ENCODE measurements at places on chromosomes 12 and 14.

GRCh38 chr14:53538316-53538881 lies 385.3 kb upstream of the DDHD1 start:
- DNase-seq = no peak

DNA sequence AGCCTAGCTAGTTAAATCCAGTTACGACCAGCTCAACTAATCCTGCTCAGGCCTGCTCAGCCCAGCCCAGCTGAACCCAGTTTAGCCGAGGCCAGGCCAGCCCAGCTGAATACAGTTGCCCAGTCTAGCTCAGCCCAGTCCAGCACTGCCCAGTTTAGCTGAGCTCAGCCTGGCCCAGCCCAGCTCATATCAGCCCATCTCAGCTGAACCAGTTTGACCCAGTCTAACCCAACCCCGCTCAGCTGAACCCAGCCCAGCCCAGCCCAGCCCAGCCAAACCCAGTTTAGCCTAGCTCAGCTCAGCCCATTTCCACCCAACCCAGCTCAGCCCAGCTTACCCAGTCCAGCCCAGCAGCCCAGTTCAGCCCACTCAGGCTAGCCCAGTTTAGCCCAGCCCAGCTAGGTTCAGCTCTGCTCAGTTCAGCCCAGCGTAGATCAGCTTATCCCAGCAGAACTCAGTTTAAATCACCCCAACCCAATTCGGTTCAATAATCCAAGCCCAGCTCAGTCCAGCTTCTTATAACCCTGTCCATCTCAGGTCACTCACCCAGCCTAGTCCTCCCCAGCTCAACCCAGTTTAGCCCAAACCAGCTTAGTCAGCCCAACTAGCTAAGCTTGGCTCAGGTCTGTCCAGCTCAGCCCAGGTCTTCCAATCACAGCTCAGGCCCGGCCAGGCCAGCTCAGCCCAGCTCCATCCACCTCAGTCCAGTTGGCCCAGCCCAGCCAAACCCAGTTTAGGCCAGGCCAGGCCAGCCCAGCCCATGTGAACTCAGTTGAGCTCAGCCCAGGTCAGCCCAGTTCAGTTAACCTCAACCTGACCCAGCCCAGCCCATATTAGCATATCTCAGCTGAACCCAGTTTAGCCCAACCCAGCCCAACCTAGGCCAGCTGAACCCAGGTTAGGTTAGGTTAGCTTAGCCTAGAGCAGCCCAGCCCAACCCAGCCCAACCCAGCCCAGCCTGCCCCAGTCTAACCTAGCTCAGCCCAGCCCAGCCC lies 76.7 kb downstream of the TMEM121 start:
- no peak for DNase-seq

- DNase-seq = peak; percentile 69
These were observed 43.4 kb upstream of the RIN3 start for GRCh38 chr14:92470215-92470614.

- DNase-seq = no peak
These were observed 629 bp downstream of the FBRSL1 start for GRCh38 chr12:132490422-132491137.

GRCh38 chr14:35401422-35402265 lies 2.9 kb downstream of the NFKBIA start:
- no peak for DNase-seq

- DNase-seq = no peak
These were observed 16.3 kb upstream of the CYP46A1 start for GRCh38 chr14:99667821-99668220.

DNA sequence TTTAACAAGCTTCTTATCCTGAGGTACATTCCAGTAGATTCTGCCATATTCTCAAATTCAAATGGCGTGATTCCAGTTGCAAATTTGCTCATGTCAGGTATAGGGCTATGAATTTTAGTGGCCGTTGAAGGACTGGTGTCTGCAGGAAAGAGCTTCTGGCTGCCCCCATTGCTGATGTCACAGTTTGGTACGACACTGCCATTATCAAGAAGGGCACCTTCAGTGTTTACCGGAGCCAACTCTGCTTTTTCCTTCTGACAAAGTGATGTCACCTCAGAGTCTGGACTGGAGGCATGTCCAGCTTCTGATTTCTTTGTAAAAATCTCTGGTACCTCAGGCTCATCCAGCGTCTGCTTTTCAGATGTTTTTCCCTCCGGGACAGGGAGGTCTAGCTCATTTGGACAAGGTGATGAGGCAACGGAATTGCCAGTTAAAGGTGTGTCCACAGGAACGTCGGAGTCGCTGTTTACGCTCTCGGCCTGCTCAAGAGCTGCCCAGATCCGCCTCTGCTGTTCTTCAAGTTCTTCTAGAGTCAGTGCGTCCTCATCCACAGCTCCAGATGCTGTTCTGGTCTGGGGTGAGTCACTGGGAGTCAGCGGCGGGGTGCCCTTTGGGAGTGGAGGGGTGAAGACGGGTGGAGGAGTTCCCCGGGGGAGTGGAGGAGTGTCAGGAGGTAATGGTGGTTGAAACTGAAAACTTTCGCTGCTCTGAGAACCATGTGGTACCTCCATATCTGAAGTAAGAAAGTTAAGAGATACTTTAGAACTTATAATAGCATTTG lies 27.0 kb downstream of the ZCCHC8 start:
- DNase-seq = no peak

DNA sequence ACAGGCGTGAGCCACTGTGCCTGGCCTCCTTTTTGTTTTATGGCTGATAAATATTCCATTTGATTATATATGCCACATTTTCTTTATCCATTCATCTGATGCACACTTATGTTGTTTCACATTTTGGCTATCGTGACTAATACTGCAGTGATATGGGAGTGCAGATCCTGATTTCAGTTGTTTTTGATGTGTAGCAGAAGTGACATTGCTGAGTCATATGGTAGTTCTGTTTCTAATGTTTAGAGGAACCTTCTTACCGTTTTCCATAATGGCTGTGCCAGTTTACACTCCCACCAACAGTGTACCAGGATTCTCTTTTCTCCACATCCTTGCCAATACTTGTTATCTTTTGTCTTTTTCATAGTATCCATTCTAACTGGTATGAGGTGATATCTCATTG lies 235.9 kb downstream of the ERC1 start:
- DNase-seq = no peak

- DNase-seq = no peak
These were observed 23.7 kb downstream of the BMP4 start for GRCh38 chr14:53932966-53933365.

DNA sequence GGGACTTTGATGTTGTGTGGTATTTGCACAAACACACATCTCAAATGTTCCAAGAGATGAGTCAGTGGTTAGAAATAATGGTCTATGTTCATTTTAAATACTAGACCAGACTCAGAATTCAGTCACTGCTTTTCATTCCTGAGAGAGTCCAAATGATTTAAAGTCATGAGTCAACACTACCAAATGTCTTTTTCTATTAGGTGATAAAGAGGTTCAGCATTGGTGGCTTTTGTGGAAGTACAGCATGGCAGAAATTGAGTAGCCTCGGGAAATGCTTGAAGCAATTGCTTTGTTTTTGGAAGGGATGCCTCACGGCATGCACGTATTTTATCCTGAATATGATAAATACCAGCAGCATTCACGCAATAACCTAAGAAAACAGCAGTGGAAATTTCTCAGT lies 115.7 kb downstream of the DIO2 start:
- DNase-seq = no peak

DNA sequence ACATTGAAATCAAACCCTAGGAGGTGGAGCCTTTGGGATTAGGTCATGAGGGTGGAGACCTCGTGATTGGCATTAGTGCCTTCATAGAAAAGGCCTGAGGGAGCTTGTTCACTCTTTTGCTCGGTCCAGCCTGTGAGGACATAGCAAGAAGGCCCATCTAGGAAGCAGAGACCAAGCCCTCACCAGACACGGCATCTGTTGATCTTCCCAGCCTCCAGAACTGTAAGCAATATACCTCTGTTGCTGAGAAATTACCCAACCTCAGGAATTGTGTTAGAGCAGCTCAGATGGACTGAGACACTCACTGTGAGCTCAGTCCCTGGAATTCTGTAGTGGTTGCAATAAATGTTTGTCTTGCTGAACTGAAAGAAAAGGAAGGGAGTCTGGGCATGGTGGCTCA lies 116.2 kb upstream of the MAP1LC3B2 start:
- DNase-seq = no peak

DNA sequence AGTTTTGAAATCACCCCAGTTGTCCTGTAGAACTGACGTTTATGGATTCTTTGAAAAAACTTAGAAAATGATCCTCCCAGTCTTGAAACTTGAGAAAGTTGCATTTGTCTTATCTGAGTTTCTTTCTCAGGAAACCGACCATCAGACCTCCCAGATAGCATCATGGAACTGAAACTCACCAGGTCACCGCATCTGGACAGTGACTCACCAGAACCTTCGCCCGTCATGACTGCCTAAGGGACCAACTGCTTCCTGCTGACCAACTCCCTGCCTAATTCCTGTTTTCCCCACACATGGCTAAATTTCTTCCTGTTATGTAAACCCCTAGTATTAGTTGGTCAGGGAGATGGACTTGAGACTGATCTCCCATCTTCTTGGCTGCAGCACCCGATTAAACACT lies 175.7 kb downstream of the RIMBP2 start:
- no peak for DNase-seq

DNA sequence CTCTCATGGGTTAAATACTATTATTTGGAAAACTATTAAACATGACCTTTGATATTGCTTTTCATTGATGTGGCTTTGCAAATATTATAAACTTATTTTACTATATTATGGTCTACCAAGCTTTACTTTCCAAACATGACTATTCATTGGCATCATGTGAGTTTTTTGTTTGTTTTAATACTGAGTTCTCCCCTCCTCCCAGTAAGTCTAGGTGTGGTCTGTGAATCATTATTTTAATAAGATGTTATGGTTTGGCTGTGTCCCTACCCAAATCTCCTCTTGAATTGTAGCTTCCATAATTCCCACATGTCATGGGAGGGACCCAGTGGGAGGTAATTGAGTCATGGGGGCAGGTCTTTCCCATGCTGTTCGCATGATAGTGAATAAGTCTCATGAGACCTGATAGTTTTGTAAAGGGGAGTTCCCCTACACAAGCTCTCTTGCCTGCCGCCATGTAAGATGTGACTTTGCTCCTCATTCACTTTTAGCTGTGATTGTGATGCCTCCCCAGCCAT lies 80.0 kb downstream of the BORCS5 start:
- DNase-seq = no peak

GRCh38 chr12:53564941-53565340 lies 57.7 kb upstream of the NPFF start:
- no peak for DNase-seq

DNA sequence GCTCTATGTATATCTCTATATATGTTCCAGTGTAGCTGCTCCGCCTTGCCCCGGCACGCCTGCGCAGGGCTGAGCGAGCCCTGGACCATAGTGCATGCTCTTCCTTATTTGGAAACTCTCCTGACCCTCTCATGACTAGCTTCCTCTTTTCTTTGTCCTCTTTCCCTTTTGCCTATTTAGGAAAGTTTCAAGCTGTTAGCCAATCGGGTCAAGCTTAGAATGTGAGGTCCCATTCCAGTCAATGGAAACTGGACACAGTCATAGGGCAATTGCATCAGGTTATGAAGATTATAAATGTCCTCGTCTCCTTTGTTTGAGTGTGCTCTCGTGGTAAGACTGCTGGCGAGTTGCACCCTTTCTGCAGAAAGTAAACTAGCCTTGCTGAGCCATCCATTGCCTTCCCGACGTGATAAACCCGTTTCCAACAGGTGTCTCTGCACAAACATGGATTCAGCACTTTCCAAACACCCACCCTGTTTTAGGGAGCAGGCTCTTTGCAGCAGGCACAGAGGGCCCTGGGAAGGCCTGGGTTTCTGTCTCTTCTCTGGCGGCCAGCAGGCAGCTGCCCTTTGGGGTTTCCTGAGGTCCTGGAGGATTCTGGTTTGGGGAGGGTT lies 30.9 kb downstream of the CCDC92 start:
- no peak for DNase-seq

GRCh38 chr12:20044351-20044750 lies 324.0 kb upstream of the PDE3A start:
- no peak for DNase-seq

- DNase-seq = no peak
These were observed 126.5 kb downstream of the C12orf75 start for GRCh38 chr12:105457026-105457425.

DNA sequence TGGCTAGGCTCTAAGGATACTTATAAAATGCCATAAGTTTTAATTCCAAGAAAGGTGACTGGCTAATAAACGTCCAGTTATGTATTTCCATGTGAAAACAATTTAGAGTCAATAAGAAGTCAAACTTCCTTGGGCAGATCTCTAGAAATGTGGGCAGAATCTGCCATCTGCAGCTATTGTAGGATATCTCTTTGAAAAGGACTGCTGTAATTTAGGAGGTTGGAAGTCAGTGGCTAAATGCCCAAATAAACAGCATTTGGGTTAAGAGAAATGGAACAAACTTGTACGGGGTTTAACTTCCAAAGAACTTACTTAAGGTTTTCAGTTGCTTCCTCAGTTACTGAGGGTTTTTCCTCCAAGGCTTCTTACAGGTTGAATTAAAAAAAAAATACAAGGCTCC lies 121.6 kb downstream of the FIGNL2 start:
- DNase-seq = no peak

GRCh38 chr12:6724409-6724797 lies 557 bp downstream of the COPS7A start:
- no peak for DNase-seq

DNA sequence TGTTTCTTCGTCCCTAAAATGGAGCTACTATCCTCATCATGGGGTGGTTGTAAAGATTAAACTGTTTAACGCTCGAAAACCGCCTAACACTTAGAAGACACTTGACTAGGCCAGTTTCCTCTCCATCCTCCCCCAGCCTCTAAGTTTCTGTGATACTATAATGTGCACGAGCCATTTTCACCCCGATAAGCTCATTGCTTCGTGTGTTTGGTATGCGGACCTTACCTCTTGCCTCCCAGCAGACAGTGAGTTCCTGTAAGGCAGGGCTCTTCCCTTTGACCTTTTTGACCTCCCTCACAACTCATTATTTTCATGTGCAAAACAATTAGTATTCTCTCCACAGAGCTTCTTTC lies 499 bp upstream of the GXYLT1 start:
- DNase-seq = no peak

DNA sequence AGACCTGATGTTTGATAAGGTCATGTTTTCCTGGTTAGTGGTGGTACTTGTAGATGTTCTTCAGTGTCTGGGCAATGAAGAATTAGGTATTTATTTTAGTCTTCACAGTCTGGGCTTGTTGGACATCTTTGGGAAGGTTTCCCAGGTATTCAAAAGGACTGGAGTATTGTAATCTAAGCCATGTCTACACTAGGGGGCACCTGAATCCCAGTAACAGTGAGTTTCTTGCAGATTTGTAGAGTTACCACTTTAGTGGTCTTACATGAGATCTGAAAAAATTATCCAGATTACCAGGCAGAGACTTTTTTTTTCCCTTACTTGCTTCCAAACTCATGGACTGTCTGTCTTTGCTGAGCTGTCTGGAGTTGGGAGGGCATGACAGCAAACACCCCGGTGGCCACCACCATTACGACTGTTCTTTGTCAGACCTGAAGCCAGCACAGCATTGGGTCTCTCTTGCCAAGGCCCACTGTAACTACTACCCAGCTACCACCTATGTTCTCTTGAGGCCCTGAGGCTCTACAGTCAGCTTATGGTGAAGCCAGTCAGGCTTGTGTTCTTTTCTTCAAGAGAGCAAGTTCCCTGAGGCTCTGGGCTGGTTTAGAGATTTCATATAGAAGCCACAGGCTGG lies 820.7 kb upstream of the FBXO33 start:
- DNase-seq = no peak

All from NCI-H526 treated with DMSO at 0.1 percent for 48 hours (cell line).